ACHN (cell line): ENCODE measurements at places on chromosomes 6 and 20.

- peak; percentile 48 for DNase-seq
Measured at GRCh38 chr6:132813173-132813856, 1.1 kb upstream of the RPS12 start.

DNA sequence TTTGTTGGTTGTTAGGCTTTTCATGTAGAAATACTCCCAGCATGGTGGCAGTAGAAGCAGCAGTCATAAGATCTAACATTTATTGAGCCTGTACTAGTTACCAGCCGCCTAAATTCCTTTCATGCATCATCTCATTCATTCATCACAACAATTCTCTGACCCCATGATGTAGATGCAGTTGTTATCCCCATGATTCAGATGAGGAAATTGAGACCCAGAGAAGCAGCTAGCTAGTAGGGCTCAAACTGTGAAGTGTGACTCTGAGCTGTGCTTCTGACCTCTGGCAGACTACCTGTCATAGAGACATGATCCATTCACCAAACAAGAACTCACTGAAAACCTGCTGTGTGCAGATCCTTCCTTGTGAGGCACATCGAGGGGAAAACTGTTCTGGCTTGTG is 16.9 kb downstream of the RREB1 start:
- no peak for DNase-seq

GRCh38 chr6:154450498-154450897 is 60.0 kb downstream of the CNKSR3 start:
- DNase-seq, result no peak

- DNase-seq, result peak; percentile 58
Measured at GRCh38 chr6:149545258-149545753, 537 bp downstream of the PPIL4 start.

DNA sequence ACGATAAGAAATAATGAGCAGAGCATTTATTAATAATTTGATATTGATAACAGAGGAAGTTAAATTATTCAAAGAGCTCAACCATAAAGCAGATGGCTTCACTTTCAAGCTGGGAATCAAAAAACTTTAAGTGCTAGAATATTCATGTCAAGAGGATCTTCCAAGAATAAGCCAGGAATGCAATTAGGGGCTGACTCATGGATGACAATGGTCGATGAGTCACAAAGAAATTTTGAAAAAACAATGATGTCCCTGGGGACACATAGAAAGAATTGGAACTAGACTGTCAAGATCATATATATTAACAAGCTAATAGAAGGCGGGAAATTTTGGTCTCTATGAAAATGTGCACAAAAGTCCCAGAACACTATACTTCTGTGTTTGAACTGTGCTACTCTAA is 304.1 kb downstream of the LAMA2 start:
- peak; percentile 48 for DNase-seq

- DNase-seq, result no peak
Measured at GRCh38 chr6:10882657-10883171, 873 bp upstream of the GCM2 start.

- no peak for DNase-seq
Measured at GRCh38 chr6:113148566-113148965, 708.6 kb upstream of the MARCKS start.

GRCh38 chr6:73182021-73182607 is 43.2 kb downstream of the KHDC1L start:
- DNase-seq, result no peak

GRCh38 chr6:134816780-134817179 is 133.1 kb downstream of the ALDH8A1 start:
- no peak for DNase-seq

GRCh38 chr6:138815797-138816528 is 20.1 kb downstream of the ECT2L start:
- DNase-seq, result peak; percentile 64

- DNase-seq, result no peak
Measured at GRCh38 chr20:8077137-8077466, 55.0 kb upstream of the PLCB1 start.

- DNase-seq, result no peak
Measured at GRCh38 chr20:48377940-48378339, 449.9 kb downstream of the PREX1 start.

- no peak for DNase-seq
Measured at GRCh38 chr6:20541382-20541781, 7.1 kb downstream of the CDKAL1 start.

- no peak for DNase-seq
Measured at GRCh38 chr20:52593654-52594053, 378.5 kb upstream of the TSHZ2 start.

- no peak for DNase-seq
Measured at GRCh38 chr20:9417665-9418064, 96.7 kb upstream of the LAMP5 start.

DNA sequence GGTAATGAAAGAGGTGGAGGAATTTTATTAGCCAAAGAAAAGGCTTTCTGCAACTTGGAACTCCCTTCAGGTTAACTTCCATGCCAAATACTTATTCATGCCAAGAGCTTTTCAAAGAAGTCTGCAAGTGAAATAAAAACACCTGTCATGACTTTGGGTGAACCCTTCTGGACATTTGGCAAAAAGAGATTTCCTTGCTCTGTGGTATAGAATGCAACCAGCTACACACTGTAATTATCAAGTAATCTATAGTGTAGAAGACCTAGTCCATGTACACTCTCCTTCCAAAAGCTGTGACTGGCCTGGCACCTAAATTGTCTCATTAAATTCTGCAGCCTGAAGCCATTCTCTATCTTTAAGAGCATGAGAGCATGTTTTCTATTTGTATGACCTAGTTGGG is 232.3 kb downstream of the COL12A1 start:
- DNase-seq, result no peak

DNA sequence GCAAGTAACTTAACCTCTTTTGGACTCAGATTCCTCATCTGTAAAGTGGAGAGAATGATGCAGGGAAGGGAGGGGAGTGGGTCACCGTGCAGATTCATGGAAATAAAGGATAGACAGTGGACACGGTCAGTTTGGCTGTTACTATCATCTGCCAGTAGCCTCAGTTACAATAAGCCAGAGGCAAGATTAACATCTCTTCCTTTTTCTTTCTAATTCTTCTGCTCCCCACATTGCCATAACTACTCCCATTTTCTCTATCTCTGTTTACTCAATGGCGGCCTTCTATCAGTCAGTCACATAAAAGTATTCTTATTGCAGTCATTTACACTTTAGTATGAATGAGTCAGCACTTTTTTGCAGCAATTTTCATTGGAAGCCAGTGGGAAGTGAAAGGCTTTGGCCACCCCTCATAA is 49.2 kb downstream of the PPP1R16B start:
- no peak for DNase-seq

- no peak for DNase-seq
Measured at GRCh38 chr6:142833798-142834197, 111.2 kb downstream of the HIVEP2 start.

GRCh38 chr20:32539817-32540675 is 45.1 kb downstream of the NOL4L start:
- DNase-seq, result no peak

DNA sequence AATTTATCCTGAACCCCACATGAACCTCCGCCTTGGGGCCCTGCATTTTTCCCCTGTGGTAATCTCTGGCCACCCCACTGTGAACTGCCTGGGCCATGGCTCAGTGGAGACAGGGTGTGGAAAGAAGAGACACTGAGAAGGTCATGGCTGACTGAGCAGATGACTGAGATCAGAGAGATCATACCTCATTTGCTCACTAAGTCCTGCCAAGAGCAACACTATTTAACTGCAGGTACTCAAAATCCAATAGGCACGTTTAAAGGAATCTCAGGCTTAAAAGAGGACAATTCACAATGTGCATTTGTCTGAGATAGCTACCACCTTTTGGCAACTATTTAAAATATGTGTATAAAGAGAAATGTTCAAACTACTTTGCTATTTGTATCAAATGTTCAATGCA is 305.0 kb downstream of the GMDS start:
- peak; percentile 58 for DNase-seq

- DNase-seq, result no peak
Measured at GRCh38 chr20:16387666-16388065, 185.6 kb downstream of the KIF16B start.

DNA sequence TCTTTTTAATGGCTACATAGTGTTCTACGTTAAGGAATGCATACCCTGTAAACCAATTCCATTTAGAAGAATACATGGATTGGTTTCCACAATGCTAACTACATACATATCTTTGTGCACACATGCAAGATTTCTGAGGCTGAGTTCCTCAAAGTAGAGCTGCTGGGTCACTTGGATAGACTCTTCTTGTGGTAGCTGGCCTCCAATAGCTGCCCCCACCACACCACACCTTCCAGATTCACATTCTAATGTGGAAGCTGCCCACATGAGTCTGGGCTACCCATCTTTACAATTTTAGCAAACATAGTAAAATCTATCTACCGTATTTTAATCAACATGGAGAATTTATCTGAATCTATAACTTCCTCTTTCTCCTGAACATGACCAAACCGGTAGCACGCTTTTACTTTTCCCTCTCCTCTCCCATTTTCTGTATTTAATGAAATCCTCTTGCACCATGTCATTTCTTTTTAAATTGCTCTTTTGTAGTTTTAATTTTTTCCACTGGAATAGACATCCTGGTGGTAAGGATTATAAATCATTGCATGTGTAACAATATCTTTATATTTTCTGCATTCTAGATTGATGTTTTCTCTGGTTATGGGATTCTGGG is 74.7 kb upstream of the CITED2 start:
- DNase-seq, result no peak

GRCh38 chr6:90681863-90682262 is 95.0 kb upstream of the MAP3K7 start:
- no peak for DNase-seq

DNA sequence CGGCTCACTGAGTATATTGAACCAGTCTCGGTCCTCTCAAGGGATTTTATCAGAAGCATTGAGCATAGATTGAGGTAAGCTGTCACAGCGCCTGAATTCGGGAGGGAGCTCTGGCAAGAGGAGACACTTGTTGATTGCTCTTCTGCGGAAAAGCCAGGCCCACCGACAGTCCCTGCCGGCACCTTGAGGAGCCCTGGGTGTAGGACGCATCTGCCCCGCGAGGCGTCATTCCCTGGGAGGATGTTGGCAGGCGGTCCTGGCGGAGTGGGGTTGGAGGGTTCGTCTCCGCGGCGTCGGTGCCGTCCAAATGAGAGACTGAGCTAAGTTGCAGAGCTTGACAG is 843 bp downstream of the FBXO9 start:
- DNase-seq, result peak; percentile 34

- DNase-seq, result no peak
Measured at GRCh38 chr6:81049425-81050042, 702.9 kb downstream of the TENT5A start.

DNA sequence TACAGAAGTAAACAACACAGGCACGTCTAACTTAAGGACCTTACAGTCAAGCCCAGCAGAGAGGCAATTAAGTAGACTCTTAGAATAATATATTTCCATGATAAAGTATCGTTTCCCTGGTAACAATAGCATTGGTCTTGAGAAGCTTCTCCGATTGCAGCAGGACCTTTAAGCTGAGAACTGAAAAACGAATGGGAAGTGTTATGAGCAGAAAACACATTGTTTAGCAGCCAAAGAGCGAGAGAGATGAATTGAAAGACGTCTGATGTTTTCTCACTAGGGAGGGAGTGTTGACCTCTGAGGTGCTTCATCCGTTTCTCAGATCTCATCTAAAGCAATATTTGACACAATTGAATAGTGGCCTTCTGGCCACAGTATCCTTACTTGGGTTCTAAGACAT is 855 bp downstream of the BYSL start:
- DNase-seq, result no peak

DNA sequence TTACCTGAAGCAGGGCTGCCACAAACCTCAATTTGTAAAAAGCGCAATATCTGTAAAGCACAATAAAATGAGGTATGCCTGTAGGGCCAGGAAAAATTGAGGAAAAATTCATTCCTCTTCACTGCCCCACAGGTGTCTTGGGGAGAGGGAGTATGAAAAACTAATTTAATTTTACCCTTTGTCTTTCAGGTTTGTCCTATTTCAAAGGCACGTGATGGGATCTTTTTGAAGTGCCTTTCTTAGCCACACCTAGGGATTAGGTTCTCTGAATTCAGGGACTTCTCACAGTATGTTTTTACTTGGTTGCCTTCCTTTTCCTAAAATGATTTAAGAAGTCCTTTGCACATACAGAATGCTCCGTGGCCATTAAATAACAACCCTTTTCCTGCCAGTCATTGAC is 71.9 kb downstream of the NCOA3 start:
- no peak for DNase-seq

DNA sequence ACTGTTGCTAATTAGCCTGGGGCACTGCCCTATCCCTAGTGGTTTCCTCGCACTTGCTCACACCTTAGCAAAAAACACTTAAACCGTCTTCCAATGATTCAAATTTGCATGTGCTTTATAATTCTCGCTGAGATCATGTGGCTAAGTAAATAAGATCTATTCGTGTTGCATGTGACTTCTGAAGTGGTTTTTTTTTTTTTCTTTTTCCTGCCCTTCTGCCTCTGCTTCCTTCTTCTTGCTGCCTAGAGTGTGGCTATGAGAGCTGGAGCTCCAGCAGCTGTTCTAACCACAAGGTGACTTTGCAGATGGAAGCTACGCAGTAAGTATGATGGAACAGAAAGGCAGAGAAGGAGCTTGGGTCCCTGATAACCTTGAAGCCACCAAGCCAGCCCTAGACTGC is 36.5 kb downstream of the SULF2 start:
- no peak for DNase-seq

DNA sequence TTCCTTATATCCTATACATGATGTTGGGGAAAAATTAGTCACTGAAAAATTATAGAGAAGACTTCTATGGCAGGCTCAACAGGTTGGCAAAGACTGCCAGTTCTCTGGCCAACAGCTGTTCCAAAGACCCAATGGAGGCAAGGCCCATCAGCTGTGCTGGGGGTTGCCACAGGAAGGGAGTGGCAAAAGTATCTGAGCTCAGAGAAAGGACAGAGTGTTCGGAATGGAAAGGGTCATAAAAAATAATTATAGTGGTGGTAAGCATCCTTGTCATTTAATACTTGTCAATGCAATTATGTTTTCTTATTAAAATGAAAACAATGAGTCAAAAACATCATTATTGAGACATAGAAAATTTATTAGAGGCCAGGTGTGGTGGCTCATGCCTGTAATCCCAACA is 36.1 kb downstream of the FASTKD5 start:
- DNase-seq, result no peak

DNA sequence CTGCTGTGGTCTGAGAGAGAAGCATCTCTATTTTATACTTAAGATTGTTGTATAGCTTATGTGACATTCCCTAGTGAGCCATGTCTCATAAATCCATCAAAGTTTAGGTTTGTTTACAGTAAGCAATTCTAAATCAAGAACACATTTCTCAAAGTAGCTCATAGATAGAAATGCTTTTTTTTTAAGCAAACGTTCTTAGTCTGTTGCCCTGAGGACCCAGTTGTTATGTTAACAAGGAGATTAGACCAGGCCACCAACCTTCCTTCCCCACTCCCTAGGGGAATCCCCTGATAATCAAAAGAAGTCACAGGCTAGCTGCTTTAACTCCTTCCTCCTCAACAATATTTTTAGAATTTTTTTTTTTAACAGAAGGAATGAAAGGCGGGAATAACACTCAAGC is 169.0 kb downstream of the FUT9 start:
- DNase-seq, result no peak
